Gastrocnemius medialis (tissue), 4 donors: ENCODE measurements at places on chromosomes 3 and 15.

- no peak for DNase-seq
Observed at GRCh38 chr15:47386459-47386858, 330.8 kb upstream of the SEMA6D start.

GRCh38 chr3:133859381-133860234, 36.1 kb downstream of the RAB6B start:
- DNase-seq: no peak

DNA sequence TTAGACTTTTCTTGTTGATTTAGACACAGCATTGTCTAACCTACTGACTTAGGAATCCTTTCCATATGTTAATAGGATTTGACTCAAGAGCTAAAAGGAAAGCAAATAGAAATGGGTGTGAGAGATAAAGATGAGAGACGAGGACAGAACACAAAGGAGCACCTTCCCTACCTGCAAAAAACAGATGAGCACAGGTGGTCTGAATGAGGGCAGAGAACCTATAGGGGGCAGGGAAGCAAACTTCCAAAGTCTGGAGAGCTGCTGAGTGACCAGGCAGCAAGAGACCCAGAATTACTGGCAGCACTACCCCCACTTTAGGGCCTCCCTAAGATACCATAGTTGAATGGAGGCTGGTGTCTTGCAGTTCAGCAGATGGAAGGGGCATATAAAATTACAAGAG, 98.1 kb upstream of the CTNNB1 start:
- DNase-seq: no peak

- DNase-seq: no peak
Observed at GRCh38 chr3:4856136-4856535, 123.1 kb upstream of the BHLHE40 start.
